Skin of body (tissue), 3 donors: ENCODE measurements at places on chromosomes 5 and 9. TPM values are rescaled to one million over a fixed set of nuclear protein-coding genes. Genes with fewer than 3 reads are reported as not detected.

DNA sequence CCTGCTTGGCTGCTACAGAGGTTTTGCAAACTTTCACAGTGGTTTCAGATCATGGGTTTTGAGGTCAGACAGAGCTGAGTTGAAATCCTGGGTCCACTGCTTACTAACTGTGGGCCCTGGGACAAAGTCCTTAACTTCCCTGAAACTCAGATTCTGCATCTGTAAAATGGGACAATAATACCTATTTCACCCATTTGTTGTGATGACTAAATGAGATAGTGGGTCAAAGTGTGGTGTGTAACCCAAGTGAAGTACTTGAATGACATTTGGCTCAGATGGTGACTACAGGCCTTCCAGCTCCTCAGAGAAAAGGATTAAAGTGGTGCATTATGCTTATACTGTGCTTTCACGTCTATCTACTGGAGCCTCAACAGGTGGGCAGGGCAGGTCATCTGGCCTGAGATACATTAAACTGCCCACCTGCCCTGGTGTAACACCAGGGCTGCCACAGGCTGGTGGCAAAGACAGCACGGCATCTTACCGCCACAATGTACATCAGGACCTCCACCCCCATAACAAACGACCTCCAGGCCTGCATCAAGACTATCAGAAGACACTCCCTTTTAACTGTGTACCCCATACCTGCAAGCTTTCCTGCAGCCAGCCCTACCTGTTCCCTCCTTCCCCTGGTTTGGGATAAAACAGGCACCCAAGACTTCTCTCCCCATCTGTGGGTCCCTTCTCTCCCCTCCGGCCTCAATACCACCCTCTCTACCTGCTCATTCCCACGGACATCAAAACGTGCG lies 846 bp upstream of the TRAF1 start:
- no peak for DNase-seq

DNA sequence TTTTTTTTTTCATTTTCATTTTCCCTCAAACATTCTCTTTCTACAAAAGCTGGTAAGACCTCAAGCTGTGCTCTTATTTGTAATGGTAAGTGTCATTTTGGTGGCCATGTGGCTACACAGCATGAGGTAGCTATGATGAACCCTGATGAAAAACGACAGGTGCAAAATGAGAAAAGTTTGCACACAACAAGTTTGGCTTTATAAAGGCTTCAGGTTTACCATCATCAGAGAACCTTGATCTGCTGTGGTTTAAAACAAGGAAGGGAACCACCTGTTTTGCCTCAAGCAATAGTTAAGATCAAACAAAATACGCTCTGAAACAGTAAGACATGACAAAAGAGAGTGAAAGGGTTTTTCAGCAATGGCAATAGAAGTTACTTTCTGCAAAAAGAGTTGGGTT lies 1124.6 kb upstream of the ACO1 start:
- DNase-seq = no peak

RIOK2 gene
- total RNA-seq = 34.8 TPM

GRCh38 chr9:134442486-134443173 lies 116.4 kb downstream of the RXRA start:
- DNase-seq = no peak

DNA sequence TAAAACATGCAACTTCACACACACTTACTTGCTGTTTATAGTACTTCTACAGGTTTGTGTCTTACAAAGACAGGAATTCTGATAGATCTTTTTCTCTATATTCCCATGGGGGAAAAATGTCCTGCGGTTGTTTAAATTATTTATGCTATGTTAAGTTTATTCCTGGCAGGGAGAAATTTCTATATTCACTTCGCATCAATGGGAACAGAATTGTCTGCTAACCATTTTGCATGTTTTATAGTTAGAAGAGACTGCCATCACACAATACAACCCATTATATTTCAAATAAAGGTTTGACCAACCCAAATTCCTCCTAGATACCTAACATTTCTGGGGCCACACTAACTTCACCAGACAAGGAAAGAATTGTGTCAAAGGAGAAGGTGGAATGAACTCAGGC lies 110.0 kb upstream of the PRR16 start:
- DNase-seq = no peak

GRCh38 chr9:87401681-87402080 lies 96.0 kb upstream of the DAPK1 start:
- DNase-seq = no peak

GRCh38 chr9:75186767-75187380 lies 98.6 kb downstream of the OSTF1 start:
- DNase-seq = no peak

DNA sequence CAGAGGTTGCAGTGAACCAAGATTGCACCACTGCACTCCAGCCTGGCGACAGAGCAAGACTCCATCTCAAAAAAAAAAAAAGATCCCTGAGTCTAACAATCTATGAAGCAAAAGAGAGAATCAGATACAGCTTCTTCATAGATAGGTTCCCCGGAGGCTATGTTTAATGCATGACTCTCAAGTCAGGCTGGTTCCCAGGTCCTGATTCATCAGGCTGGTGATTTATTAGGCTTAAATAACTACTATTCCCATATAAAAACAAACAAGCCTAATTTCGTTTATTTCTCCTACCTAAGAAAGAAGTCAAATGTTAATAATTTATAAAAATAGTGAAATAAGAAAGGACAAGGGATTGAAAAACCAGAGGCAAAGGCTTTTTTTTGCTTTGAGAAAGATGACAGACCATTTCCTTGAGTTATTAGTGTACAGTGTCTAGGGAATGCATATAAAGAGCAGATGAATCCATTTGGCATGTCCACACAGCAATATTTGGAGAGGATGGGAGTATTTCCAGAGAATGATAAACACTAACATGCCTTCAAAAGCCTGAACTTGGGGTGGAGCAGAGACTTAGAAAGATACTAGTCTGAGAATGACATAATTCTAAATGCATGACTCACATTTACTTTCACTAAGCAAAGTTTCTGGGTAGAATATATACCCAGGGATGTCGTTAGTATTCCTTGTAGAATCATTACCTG lies 115.3 kb downstream of the NREP start:
- DNase-seq = peak; percentile 95

DNA sequence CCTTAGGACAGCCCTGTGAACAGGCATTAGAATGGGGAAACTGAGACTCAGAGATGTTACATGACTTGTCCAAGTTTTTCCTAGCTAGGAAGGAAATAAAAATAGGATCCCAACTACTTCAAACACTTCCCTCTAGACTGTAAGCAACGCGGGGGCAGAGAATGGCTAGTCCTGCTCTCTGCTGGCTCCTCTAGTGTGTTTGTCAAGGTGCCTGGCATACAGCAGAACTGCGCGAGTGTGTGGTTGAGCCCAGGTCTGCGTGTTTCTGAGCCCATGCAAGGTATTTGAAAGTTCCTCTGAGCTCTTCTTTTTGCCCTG lies 152.5 kb downstream of the MACROH2A1 start:
- DNase-seq = no peak

DNA sequence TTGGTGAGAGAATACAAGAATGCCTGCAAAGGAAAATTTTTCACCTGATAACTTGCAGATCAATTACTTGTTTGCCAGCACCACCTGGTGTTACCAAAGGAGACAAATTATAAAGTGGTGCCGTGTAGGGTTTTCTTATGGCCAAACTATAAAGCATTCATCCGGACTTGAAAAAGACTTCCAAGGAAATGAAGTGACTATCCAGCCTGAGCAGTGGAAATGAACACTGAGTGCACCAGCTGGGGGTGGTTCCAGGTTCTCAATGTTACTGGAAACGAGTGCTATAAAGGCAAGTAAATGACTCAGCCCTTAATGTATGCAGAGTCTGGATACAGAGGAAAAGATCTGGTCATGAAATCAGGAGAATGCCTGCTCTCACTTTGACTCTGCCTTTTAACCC lies 113.1 kb downstream of the DNAH5 start:
- no peak for DNase-seq

DNA sequence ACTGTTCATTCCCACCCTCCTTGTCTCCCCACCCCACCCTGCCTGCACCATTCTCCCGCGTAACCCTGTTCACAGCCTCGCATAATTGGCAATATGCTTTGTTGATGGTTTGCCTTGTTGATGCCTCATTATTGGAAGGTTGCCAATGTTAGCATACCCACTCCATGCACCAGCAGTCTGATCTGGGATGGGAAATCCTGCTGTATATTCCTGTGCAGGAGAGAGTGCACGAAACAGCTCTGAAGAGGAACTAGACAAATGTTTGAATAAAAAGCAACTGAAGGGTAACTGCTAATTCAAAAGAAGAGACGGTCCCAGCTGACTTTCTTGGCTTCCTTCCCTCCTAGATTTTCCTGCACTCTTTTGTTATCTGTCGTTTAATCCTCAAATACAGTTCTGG lies 271.7 kb upstream of the TLE4 start:
- no peak for DNase-seq

DNA sequence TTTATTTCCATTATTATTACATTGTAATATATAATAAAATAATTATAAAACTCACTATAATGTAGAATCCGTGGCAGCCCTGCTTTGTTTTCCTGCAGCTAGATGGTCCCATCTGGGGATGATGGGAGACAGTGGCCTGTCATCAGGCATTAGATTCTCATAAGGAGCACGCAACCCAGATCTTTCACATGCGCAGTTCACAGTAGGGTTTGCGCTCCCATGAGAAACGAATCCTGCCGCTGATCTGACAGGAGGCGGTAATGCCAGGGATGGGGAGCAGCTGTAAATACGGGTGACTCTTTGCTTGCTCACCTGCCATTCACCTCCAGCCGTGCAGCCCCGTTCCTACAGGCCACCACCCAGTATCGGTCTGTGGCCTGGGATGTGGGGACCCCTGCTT lies 1879.3 kb upstream of the WWC1 start:
- DNase-seq = no peak

DNA sequence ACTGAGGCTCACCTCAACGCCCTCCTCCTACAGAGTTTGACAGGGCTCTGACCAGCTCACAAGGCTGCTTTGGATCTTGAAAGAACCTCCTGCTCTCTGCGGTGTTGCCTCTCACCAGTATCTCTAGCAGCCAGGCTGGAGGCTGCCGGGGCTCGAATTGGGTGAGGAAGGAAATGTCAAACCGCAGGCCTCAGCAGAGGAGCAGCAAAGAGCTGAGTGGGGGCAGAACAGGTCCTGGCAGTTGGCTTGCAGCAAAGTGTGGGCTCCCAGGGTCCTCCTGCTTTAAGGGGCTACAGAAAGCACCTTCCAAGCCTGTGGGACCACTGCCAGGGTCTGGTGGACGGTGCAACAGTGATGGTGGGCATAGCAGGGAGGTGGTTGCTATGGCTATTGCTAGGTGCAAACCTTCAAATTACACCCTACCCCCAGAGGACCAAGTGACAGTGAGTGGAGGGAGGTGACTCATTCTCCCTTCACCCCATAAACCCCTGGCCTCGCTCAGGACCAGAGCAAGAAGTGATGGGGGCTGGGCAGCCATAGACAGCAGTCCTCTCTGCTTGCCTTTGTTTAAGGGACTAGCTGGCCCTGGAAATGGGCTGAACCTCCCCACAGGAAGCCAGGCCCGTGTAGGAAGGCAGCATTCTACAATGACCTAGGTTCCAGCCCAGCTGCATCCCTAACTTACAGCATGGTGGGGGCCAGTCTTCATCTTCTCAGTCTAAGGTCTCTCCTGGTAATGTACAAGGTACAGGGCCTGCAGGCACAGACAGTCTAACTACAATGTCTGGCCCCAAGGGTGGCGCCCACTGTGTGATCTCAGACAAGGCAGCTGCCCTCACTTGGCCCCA lies 18.7 kb downstream of the LCP2 start:
- no peak for DNase-seq

GRCh38 chr5:149775785-149776184 lies 45.7 kb downstream of the PPARGC1B start:
- DNase-seq = no peak

NTRK2 gene
- total RNA-seq = 35.3 TPM

SPATA31A6 gene
- total RNA-seq = not detected

HAVCR2 gene
- 8.1 TPM for total RNA-seq

DNA sequence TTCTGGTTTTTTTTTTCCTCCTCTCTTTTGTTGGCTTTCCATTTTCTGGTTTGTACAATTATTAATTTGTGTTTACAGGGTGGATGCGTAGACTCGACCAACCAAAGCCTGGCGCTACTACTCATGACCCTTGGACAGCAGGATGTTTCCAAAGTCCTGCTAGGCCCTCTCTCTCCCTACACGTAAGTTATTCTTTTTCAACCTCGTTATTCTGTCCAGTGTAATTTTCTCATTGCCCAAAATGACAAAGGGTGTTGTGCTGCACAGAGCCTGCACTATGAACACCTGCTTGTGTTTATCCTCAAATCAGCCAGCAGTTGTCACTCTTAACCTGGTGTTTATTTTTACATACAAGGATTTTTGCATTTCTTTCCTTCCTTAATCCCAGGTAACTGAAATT lies 56.6 kb downstream of the RCL1 start:
- no peak for DNase-seq

- DNase-seq = no peak
Observed at GRCh38 chr9:112699230-112699629, 18.7 kb downstream of the INIP start.

- no peak for DNase-seq
Observed at GRCh38 chr5:6399980-6400910, 21.9 kb upstream of the MED10 start.

- no peak for DNase-seq
Observed at GRCh38 chr9:129442803-129443511, 177.9 kb downstream of the C9orf50 start.

FCN1 gene
- total RNA-seq = 18.5 TPM

- DNase-seq = no peak
Observed at GRCh38 chr5:99088309-99088708, 159.5 kb upstream of the CHD1 start.

DNA sequence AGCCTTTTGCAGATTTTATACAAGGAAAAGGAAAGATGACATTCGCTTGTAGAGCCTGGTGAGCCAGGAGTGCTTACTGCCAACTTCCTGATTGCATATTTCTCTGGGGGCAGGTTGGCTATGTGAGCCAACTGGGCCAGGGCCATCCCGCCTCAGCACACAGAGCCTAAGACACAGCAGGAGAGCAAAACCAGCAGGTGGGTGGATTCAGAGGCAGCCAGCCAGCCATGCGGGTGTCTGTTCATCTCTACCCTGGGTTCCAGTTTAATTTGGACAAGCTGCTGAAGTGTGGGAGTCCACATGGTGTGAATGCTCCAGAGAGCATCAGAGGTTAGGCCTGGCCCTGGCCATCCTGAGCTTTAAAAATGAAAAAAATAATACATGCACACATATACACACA lies 291.4 kb downstream of the ARHGEF28 start:
- DNase-seq = no peak

IDNK gene
- 3.8 TPM for total RNA-seq

KLHL9 gene
- 33.2 TPM for total RNA-seq

TEK gene
- total RNA-seq = 10.4 TPM

DNA sequence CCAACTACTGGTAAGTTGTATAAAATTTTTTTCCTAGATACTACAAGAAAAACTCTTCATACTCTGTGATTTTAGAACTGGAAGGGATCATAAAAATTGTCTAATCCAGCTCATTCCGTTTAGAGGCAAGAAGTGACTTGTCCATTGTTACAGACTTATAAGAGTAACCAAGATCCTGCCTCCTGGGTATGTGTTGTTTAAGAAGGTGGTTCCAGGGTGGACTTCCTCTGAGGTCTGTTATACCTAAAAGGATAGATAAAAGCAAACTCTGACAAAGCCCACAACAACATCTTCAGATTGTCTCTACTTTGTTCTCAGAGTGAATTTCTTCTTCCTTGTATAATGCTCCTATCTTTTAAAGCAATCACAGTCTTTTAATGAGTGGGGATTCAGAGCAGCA lies 24.2 kb downstream of the TGFBR1 start:
- DNase-seq = no peak
